ENCODE measurements at places on chromosomes 7 and 10. TPM values are rescaled to one million over a fixed set of nuclear protein-coding genes. Genes with fewer than 3 reads are reported as not detected.

DNA sequence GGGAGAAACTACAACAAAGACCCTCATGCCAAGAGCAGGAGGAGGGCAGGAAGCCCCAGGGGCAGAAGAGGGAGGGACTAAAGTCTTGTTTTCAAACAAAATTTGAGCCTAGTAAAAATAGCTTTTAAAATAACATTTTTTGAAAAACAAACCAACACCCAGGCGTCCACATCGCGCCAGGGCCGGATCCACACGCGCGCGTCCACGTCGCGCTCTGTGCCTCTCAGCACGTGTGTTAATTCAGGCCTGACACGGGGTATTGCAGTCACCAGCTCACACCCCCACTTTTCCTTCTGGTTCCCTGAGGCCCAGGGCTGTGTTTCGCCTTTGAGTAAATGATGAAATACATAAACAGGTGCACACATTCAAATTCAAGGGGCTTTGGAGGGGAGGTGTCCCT is 196.2 kb downstream of the TCERG1L start:
- no peak for DNase-seq

DNA sequence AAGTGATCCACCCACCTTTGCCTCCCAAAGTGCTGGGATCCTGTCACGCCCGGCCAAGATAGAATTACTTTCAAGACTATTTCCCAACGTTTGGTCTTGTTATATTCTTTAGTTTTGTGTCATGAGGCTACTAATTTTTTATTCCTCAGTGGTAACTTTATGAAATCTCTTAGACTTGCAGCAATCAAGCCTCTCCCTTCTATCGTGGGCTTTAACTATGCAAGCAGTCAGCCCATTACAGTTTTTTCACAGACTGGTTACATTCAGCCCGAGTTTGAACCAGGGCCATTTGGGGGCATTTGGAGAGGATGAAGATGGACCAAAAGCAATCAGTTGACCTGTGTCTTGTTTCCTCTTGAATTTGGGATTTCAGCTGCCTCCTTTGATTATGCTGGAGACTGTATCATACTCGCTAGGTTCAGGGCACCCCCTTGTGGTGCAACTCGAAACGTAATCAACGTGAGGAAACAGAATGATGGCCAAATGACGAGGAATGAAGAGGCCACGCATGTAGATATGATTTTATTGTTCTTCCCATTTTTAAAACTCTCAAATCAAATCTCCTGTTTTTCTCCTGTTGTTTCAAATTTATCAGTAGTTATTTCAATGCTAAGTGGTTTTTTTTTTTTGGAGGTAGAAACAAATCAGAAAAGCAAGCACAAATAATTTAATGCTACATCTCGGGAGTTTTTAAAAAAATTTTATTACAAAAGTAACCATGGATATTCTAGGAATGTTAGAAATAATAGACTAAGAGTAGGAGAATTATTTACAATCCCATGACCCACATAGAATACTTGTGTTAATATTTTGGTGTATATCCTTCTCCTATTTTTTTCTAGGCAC is 151.6 kb downstream of the KIAA1217 start:
- peak; percentile 60 for DNase-seq

GRCh38 chr10:50544857-50545429 is 78.8 kb downstream of the SGMS1 start:
- no peak for DNase-seq

- no peak for DNase-seq
Observed at GRCh38 chr7:128662091-128662490, 10.0 kb upstream of the GARIN1A start.

GRCh38 chr7:133985300-133985699 is 141.8 kb upstream of the LRGUK start:
- no peak for DNase-seq

DNA sequence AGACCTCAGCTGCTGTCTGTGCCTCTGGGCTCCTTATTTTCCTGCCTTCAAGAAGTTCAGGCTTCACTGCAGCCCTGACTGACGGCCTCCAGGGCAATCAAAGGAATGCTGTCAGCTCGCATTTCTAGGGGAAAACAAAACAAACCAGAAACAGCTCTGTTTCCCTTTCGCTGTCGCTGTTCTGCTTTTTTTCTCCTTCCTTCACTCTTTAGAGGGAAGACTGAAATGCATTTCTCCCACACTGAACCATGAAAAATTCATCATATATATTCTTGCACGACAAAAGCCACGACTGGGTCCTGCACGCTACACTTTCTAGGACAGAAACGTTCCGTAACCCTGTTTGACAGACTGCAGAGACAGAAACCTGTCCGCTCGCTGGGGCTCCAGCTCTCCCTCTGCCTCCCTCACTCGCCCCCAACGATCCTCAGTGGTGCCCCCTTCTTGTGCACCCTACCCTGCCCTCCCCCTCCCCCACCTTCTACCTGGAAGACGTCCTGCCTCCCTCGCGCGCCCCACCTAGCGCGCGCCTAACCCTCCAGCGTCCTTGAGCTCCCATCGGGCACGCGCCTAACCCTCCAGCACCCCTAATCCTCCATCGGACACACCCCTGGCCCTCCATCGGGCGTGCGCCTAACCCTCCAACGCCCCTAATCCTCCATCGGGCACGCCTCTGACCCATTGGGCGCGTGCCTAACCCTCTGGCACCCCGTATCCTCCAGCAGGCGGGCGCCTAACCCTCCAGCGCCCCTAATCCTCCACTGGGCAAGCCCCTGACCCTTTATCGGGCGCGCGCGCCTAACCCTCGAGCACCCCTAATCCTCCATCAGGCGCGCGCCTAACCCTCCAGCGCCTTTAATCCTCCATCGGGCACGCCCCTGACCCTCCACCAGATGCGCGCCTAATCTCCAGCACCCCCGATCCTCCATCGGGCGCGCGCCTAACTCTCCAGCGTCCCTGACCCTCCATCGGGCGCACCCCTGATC is 37.1 kb downstream of the SVOPL start:
- no peak for DNase-seq

GRCh38 chr10:29675984-29676383 is 41.2 kb upstream of the SVIL start:
- DNase-seq = no peak

DNA sequence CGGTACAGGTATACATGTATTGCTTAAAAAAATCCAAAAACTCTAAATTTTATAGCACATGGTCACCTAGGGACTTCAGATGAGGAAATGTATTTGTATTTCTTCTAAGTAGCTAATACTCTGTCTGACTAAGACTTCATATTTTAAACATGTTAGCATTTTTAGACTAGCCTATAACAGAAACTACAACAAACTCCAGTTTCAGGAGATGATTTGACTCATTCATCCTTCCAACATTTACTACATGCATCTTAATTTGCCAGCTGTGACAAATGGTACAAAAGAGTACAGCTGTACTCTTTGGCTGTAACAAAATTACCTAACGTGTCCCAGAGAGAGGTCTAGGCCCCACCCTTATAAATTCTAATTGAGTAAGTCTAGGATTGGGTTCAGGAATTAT is 22.2 kb downstream of the TMEM209 start:
- no peak for DNase-seq

GRCh38 chr10:33136271-33136670 is 178.2 kb upstream of the ITGB1 start:
- DNase-seq = no peak

GRCh38 chr7:27179030-27179429 is 4.9 kb upstream of the HOXA10 start:
- no peak for DNase-seq

DNA sequence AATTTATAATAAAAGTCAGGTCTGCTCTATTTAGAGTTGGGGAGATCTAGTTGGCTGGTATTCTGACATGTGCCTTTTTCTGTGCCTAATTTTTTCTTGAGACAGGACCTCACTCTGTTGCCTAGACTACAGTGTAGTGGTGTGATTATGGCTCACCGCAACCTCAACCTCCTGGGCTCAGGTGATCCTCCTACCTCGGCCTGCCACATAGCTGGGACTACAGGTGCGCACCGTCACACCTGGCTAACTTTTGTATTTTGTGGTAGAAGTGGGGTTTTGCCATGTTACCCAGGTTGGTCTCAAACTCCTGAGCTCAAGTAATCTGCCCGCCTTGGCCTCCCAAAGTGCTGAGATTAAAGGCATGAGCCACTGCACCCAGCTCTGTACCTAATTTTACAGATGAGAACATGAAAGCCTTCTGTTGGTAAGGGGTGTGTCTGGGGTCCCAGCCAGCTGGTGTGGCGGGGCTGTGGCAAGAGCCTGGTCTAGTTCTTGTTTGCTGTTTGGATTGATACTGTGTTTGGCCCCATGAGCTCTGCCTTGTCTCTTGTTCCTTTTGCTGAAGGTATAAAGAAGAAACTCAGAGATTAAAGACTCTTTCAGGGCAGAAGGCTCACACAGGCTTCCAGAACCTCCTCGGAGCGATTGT is 31.4 kb downstream of the POR start:
- DNase-seq = no peak

- no peak for DNase-seq
Observed at GRCh38 chr10:34885011-34885410, 69.9 kb upstream of the PARD3 start.

GRCh38 chr7:99990460-99990852 is 14.6 kb upstream of the AZGP1 start:
- no peak for DNase-seq

GRCh38 chr7:99720800-99721595 is 14.0 kb downstream of the CYP3A7 start:
- DNase-seq = no peak

DNA sequence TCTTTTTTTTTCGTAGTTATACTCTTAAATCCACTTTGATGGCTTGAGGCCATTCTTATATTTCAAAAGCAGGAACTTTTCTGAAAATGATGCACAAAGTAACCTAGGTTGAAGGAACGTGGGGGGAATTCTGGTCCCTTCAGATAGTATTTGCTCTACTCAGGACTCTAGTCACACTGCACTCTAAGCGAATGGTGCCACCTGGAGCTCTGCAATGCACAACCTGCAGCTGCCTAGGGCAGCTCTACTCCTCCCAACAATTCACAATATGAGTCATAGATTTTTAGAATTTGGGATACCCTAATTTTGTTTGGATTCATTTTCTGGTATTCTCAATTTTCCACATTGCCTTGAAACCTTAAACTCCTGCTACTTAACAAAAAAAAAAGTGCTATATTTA is 17.3 kb downstream of the SYPL1 start:
- DNase-seq = no peak

DNA sequence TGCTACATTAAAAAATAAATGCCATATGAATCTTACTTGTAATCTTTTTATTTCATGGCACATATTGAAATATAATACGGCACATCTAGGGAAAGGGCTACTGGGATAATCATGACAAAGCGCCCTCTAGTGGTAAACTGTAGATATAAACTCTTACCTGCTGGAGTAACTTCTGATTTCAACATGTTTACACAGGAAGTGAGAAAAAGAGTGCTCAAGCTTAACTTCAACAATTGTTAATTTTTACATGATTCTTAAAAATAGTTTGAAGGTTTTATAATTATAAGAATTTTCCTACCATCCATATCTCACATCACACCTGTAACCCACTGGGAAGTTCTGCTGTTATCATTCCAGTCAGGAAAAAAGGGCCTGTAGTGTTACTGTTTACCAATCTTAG is 2.0 kb upstream of the HEPACAM2 start:
- DNase-seq = peak; percentile 30

The CUZD1 gene
- total RNA-seq = 0.91 TPM

The ZNF212 gene
- 6.7 TPM for total RNA-seq

The FAM25G gene
- not detected for total RNA-seq

The CYP3A4 gene
- total RNA-seq = not detected

The NXPH1 gene
- total RNA-seq = 22.4 TPM

The IKZF1 gene
- total RNA-seq = 2.4 TPM

The GIMAP1 gene
- total RNA-seq = 0.82 TPM
